ENCODE measurements at places on chromosomes 3 and 15.

DNA sequence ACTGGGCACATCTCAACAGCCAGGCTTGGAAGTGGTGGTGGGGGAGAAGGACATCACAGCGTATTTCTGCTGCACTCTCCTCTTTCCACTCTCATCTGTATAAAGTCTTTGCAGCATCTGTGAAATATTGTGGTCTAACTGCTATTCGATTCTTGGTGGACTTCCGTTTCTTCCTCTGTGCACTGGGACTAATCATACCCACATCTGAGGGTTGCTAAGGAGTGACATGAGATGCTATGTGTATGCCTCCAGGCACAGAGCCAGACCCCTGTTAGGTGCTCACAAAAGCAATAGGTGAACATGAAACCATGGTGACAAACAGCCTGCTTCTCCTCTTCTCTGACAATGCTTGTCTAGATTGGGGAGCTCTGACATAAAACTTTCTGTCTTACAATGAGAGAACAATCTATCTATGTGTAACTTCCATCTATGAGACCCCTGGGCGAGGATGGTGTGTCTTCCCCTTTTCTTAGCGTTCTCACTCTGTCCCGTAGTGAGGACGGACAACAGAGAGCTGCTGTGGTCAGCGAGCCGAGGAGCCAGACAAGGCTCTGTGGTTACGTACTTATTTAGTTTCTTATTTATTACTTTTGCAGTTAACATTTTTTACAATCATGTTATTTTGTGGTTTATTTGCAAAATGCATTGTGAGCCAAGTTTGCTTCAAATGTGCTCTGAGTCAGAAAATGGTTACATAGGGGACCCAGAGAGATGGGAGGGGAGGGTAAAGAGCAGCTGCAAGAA is 196.7 kb upstream of the TPRG1 start:
- no peak for DNase-seq

DNA sequence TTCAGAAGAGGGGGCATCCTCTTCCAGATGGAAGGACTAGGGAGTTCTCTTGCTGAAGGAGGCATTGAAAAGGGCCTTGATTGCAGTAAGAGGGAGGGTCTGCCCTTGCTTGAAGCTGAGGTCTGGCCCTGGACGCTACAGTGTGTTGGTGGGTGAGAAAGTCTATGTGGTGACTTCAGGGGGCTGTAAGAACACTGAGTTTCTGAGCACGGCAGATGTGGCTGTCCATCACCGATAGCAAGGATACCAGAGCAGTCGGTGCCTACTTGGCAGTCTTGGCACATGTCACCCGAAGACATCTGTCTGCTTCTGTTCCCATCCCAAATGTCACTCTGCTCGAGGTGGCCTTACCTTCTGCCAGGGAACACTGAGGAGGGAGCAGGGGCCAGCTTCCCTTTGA is 631.1 kb upstream of the CFAP20DC start:
- DNase-seq = no peak

GRCh38 chr3:129271674-129272073 is 7.0 kb upstream of the HMCES start:
- no peak for DNase-seq

DNA sequence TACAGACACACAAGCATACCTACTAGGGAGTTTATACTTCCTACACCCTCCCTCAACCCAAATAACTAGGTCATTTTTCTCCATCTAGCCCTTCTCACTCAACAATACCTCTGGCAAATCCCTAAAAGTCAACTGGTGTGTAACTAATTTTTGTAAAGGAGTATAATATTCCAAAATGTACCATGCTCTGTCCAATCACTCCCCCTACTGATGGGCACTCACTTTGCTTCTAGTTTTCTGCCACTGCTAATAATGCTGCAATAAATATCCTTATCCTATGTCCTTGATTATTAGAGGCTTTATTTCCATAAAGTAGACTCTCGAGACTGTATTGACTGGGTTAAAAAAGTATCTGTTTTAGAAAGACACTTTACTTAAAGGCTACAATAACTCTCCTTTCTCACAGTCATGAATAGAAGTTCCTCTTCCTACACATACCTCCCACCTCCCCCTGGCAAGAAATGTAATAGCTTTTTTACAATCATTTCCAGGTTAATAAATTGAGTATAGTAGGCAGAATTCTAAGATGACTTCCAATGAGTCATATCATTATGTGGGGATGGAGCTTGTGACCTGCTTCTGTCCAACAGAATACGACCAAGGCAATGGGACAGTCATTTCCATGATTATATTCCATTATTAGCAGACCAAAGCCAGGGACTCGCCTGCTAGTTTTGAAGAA is 30.0 kb downstream of the SHQ1 start:
- DNase-seq = no peak
